ENCODE measurements at places on chromosomes 2 and 18.

- no peak for DNase-seq
- no peak overlapping the region for H3K4me3 ChIP-seq
- peaks cover 31% of the 10 kb centered on the region for H3K4me1 ChIP-seq
- peak overlapping the region; percentile 82 for H3K27ac ChIP-seq
- peaks cover 36% of the 10 kb centered on the region for H3K36me3 ChIP-seq
Observed at GRCh38 chr18:448116-448790, 52.2 kb downstream of the COLEC12 start.

DNA sequence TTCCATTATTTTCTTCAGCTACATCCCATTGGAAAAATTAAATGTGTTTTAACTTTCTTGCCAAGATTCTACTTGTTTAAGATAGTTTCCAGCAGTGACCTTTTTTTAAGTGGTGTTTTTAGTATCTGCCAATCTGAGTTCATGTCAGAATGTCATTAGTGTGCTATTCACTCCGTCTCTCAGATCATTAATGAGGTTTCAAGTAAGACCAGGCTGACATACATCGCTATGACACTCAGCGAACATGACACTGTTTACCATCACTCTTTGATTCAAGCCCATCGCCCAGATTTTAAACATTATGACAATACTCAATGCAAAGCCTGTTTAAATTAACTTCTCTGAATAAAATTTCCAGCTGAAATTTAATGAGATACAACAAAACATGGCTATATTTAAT lies 272.0 kb upstream of the KYNU start:
- no peak for DNase-seq
- no peak overlapping the region for H3K4me3 ChIP-seq
- peaks cover 2% of the 10 kb centered on the region for H3K27me3 ChIP-seq
- H3K27ac ChIP-seq: no peak overlapping the region
- no peaks in the 10 kb centered on the region for H3K36me3 ChIP-seq

- no peak overlapping the region for H3K4me3 ChIP-seq
- H3K36me3 ChIP-seq: no peaks in the 10 kb centered on the region
- peaks cover 3% of the 10 kb centered on the region for H3K27me3 ChIP-seq
Observed at GRCh38 chr2:132951008-132951714, 281.2 kb upstream of the LYPD1 start.

- H3K27me3 ChIP-seq: peaks cover 8% of the 10 kb centered on the region
- H3K27ac ChIP-seq: no peak overlapping the region
- no peak overlapping the region for H3K4me3 ChIP-seq
Observed at GRCh38 chr2:21102356-21102755, 21.4 kb upstream of the TDRD15 start.

DNA sequence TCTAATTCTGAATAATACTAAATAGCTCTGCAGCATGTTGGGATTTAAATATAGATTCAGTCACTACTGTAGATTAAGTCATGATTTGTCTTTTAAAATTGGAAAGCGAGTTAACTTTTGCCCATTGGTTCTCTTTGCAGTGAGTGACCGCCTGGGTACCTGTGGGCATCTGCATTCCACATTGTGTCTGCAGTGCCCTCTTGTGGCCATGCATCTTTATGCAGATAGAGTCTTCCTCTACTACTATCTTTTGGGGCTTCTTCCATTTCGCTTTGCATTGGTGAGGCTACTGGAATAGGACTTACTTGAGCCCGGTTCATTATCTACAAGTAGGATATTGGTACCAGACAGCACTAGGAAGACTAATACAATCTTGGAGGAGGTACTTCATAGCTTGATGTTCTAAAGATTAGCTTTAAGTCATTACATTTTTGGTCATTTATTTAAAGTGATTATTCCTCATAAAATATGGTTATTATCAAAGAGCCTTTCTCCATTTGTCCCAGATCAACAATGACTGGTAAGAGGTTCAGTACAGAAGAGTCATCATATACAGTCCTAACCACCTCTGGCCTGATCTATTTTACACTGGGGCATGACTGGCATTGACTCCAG lies 203.0 kb downstream of the SOCS6 start:
- peak; percentile 47 for DNase-seq
- no peak overlapping the region for H3K4me3 ChIP-seq
- H3K27ac ChIP-seq: no peak overlapping the region
- no peaks in the 10 kb centered on the region for H3K36me3 ChIP-seq
- peaks cover 2% of the 10 kb centered on the region for H3K27me3 ChIP-seq
- no peaks in the 10 kb centered on the region for H3K4me1 ChIP-seq

DNA sequence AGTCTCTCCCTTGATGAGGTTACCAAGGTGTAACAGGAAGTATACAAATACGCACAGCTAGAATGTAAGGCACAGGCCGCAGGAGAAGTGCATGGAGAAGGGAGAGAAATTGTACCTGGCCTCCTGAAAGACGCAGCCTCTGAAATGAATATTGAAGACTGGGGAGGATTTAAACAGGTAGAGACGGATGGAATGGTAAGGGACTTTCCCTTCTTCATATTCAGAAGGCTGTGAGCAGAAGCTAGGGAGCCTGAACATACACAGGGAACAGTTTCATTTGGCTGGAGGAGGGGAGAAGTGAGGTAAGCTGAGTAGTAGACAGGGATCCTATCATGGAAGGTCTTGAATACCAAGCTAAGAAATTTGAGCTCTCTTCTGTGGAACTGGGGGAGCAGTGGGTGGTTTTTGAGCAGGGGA lies 112.7 kb downstream of the ANKRD44 start:
- H3K4me1 ChIP-seq: peaks cover 4% of the 10 kb centered on the region
- H3K4me3 ChIP-seq: no peak overlapping the region
- DNase-seq: no peak
- H3K27me3 ChIP-seq: peaks cover 1% of the 10 kb centered on the region
- no peak overlapping the region for H3K27ac ChIP-seq
- no peaks in the 10 kb centered on the region for H3K36me3 ChIP-seq

- no peak overlapping the region for H3K27ac ChIP-seq
- no peaks in the 10 kb centered on the region for H3K4me1 ChIP-seq
- no peaks in the 10 kb centered on the region for H3K27me3 ChIP-seq
- no peak for DNase-seq
- no peak overlapping the region for H3K4me3 ChIP-seq
- H3K36me3 ChIP-seq: no peaks in the 10 kb centered on the region
Observed at GRCh38 chr18:53254265-53254664, 914.3 kb downstream of the DCC start.

DNA sequence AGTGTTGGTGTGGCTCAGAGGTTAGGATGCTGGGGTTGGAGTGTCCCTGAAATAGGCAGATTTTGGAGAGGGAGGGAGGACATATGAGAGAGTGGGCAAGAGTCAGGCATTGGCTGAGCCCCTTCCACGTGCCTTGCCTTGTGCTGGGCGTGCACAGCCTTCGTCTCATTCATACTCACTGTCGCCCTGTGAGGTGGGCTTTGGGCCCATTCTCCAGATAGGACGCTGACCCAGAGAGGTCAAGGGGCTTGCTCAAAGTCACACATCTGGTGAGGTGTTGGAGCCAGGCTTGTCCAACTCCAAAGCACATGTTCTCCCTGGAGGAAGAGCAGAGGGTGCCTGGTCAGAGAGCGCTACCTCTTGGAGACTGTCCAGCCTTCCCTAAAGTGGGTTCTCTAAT lies 166.8 kb downstream of the DYSF start:
- H3K27ac ChIP-seq: peak overlapping the region; percentile 36
- peaks cover 16% of the 10 kb centered on the region for H3K36me3 ChIP-seq
- peak overlapping the region; percentile 79 for H3K4me3 ChIP-seq
- no peak for DNase-seq

GRCh38 chr2:26890341-26891000 lies 42.5 kb downstream of the DPYSL5 start:
- peaks cover 4% of the 10 kb centered on the region for H3K27me3 ChIP-seq
- no peaks in the 10 kb centered on the region for H3K36me3 ChIP-seq
- peaks cover 24% of the 10 kb centered on the region for H3K4me1 ChIP-seq
- H3K27ac ChIP-seq: no peak overlapping the region
- H3K4me3 ChIP-seq: no peak overlapping the region

DNA sequence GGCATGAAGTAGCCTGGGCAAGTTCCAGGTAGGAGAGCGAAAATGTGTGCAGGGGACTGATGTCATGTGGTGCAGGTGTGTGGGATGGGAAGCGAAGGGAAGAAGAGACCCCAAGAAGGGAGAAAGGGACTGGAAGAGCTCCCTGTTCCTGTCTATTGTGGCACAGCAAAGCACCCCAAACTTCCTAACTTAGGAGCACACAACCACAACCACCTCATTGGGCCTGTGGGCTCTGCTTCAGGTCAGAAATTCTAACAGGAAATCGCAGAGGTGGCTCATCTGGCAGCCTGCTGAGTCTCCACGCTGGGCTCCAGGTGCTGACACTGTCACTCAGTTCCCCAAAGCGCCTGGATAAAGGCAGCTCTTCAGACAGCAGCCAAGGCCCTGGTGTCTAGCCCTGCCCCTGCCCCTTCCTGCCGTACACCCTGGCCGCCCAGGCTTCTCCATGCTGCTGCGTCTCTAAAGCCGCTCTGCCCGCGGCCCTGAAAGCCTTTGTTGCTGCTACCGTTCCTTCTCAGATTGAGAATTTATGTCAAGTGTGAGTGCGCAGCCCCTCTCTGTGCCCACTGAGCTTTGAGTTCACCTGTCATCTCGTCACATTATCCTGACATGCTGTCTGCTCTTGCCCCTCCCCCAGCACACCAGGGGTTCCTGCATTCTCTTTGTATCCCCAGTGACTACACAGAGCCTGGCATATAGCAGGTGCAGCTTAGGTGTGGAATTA lies 140.2 kb upstream of the BCL2L11 start:
- H3K4me3 ChIP-seq: no peak overlapping the region
- no peaks in the 10 kb centered on the region for H3K36me3 ChIP-seq
- peaks cover 2% of the 10 kb centered on the region for H3K27me3 ChIP-seq
- no peak for DNase-seq
- H3K27ac ChIP-seq: no peak overlapping the region

Data from endothelial cell (in vitro differentiated cells).